ENCODE measurements at places on chromosomes 6 and 20.

GRCh38 chr6:108838101-108838717 is 10.0 kb upstream of the ARMC2 start:
- DNase-seq, result no peak

DNA sequence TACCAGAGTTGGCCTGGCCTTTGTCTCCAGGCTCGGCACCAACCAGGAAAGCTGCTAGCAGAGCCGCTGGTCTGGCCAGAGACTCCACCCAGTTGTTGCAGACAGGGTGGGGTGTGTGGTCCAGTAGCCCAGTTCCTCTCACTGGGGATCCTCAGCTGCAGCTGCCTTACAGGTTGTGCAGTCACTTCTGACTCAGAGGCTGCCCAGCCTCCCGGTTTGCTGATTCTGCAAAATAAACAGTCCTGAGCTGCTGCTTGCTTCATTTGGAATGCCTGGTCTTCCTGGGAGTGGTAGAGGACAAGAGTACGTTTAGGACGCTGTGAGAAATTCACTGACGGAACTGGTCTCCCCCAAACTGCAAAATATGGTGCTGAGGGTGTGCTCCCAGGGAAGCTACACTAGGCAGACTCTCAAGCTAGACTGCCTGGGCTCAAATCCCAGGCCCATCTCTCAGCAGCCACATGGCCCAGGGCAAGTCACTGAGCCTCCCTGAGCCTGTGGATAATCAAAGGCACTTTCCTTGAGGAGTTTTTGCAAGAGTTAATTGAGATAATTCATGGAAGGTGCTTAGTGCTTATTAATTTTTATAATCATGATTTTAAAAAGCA is 246.1 kb downstream of the TFAP2C start:
- no peak for DNase-seq

- DNase-seq, result no peak
These were observed 49.7 kb upstream of the NAA20 start for GRCh38 chr20:19967445-19967844.

DNA sequence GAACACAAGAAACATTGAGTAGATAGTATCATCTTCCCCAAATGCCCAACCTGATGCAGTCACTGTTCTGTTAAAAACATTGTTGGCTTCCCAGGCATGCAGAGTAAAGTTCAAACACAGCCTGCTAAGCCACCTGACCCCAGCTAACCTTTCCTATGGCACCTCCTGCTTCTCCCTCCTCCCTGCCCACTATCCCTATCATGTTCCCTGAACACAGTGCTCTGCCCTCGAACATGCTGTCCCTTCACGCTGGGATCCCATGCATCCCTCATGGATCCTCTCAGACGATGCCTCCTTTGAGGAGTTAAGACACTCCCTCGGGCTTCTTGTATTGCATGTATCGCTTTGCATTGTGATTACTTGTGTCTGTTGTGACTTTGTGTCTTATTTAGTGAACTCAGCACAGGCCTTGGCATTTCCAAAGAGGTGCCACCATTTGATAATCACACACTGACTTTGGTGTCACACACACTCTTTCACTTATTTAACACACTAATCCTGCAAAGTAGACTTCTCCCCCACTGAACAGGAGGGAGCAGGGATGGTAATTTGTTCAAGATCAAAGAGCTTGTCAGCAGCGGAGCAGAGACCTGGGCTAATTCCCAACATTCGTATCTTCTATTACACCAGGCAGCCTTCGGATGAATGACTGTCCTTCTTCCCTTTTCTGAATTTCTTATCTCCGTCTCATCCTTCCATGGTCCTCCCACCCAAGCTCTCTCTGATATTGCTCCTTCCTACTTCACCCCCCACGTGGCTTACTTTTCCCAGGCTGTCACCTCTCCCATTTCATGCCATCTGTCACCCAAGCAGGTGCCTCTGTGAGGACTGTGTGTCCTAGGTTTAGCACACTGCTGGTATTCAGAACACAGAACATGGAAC is 28.3 kb upstream of the SMIM29 start:
- no peak for DNase-seq

GRCh38 chr6:34608321-34609091 is 52.4 kb upstream of the SPDEF start:
- no peak for DNase-seq

GRCh38 chr6:27785294-27785693 is 126.9 kb downstream of the OR2B2 start:
- no peak for DNase-seq

- DNase-seq, result no peak
These were observed 18.6 kb downstream of the RRBP1 start for GRCh38 chr20:17663486-17663885.

GRCh38 chr6:18343741-18344140 is 43.4 kb upstream of the RNF144B start:
- DNase-seq, result no peak

- no peak for DNase-seq
These were observed 68.6 kb downstream of the ABHD12 start for GRCh38 chr20:25321991-25322390.

- DNase-seq, result no peak
These were observed 29.2 kb upstream of the BTN3A2 start for GRCh38 chr6:26335631-26336323.

GRCh38 chr6:32972353-32973143 is 4.2 kb downstream of the BRD2 start:
- DNase-seq, result no peak

DNA sequence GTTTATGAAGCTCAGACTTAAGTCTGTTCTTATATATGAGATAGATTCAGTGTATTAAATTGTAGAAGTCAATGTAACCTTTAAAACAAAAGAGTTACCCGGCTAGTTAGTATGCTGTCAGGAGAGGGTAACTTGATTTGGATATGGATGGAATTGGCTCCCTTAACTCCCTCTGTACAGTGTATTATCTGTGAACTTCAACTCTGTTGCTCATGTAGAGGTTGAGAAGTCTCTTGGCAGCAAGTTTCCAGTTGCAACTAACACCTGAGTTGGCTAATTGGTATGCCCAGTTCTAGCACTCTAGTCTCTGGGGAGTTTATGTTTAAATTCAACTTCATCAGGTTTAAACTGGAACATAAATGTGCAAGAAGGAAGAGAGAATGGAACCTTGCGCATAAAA is 111.0 kb downstream of the NCOA3 start:
- no peak for DNase-seq

DNA sequence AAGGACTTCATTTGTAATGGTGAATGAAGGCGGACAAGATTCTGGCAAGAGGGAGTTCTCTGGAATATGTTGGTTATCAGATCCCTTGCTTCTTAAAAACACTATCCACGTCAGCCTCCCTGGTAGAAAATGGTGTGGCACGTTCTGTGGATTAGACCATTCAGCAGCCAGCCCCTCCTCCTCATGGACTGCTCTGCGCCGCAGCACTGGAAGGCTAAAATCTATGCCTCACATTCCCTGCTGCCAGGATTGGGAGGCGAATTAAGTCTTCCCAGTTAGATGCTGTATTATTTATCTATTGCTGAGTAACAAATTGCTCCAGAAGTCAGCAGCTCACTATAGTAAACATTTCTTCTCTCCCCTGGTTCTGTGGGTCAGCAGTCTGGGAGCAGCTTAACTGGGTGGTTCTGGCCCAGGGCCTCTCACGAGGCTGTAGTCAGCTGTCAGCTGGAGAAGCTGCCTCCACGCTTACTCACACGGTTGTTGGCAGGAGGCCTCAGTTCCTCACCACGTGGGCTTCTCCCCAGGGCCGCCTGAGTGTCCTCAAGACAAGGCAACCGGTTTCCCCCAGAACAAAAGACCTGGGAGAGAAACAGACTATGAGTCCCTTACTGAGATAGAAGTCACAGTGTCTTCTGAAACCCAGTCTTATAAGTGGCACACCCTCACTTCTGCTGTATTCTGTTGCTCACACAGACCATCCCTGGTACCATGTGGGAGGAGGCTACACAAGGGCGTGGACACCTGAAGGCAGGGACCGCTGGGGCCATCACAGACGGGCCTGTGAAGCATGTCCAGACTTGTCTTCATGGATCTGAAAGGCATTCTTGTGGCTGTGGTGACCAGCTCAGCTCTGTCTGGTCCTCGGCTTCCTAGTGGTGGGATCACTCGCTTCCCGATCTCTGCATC is 101.0 kb downstream of the NRN1 start:
- no peak for DNase-seq

DNA sequence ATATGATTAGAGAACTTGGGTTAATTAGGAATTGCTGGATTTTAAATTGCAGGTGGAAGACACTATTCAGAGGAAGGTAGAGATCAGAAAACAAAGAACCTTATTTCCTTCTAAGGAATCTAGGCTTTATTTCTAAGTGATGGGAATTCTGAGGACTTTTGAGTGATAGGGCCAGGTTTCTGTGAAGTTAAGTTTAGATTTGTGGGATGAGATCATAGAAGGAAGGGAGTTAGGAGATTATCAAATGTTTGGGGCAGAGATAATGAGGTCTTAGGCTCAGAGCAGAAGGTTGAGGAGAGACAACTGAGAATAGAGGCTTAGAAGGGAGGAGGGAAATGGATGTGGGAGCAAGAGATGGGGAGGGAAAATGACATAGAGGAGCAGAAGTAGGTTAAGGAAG is 109.7 kb upstream of the MMS22L start:
- DNase-seq, result no peak

DNA sequence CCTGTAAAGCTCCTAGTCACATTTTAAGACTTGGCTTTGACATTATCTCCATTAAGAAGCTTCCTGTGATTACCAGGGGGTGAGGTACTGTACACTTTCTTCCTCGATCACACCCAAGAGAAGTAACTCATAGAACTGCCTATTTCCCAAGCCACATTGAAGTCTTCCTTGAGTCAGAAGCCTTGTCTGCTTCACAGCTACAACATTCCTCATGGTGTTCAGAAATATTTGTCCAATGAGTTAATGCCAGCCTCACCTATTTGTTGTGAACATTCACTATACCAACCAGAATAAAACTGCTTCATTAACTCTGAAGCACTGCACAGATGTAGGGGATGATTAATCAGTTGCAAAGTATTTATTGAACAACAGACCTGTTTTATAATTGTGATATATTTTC is 622.3 kb downstream of the PTPRT start:
- no peak for DNase-seq

DNA sequence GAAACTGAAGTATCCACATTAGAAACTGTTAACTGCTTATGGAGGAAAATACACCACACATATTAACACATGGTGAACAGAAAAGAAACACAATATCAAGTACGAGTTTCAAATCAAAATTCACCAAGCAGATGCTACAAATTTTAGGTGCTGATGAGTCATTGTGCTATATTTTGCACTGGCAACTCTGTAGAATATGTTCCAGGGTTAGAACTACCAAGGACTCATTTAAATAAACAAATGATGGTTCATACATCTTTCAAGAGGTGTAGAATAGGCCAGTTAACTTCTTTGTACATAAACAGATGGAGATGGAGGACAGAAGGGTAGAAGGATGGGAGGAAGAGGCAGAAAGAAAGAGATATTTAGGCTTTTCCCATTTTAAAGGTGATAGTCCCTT is 184.9 kb downstream of the ARHGAP18 start:
- no peak for DNase-seq

- DNase-seq, result no peak
These were observed 12.5 kb upstream of the TREM1 start for GRCh38 chr6:41298785-41299502.

GRCh38 chr6:168081858-168082546 is 3.0 kb upstream of the FRMD1 start:
- DNase-seq, result no peak

DNA sequence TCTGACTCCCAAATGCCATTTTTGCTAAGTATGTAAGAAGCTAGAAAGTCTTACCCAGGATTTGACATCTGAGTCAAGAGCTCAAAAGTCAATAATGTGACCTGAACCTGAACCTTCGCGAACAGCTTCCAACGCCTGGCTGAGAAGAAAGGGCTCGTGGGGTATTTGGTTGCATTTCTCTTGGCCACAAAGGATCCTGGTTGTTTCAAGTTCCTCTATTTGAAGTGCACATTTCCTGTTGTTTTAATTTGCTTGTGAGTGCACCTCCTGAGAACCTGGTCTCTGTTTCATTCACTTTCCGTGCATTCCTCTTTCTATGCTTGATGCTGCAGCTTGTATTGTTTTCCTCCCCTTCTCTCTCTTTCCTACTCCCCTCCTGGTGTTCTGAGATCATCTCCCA is 212.5 kb downstream of the FOXA2 start:
- no peak for DNase-seq

GRCh38 chr6:138692978-138693909 is 80.3 kb upstream of the CCDC28A start:
- DNase-seq, result no peak
